ENCODE measurements at places on chromosomes 5 and 9.

DNA sequence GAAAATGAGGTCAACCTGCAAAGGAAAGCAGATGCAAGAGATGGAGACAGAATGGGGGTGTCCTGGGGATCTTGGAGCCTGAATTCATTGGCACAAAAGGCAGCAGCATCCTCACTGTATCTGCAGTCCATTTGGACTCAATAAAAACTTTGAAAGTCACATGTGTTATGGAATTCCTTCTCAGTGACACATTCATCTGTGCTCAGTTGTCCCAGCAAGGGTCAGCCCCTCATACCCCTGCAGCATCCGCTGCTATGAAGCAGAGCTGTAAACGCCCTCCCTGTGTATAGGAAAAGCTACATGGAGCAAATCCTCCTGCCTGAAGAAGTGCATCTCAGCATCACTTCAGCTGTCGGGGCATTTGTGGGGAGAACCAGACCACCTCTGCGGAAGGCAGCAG lies 14.5 kb upstream of the RARS1 start:
- no peak for DNase-seq

DNA sequence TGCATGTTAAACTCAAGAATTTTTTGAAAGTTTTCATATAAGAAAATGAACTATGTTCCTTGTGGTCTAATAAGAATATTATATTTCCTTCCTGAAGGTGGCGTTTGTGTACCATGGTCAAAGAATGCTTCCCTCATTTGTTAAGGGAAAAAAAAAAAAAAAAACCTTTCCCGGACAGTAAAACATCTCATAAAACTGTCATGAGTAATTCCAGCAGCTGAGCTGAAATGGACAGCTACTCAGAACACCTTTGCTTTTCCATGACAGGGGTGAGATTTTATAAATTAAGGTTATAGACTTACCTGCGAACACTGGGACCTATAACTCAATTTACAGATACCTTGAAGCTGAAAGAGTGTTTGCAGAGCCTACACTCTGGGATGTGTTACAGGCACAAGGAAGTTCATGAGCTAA lies 113.2 kb upstream of the RANBP3L start:
- peak; percentile 62 for DNase-seq

DNA sequence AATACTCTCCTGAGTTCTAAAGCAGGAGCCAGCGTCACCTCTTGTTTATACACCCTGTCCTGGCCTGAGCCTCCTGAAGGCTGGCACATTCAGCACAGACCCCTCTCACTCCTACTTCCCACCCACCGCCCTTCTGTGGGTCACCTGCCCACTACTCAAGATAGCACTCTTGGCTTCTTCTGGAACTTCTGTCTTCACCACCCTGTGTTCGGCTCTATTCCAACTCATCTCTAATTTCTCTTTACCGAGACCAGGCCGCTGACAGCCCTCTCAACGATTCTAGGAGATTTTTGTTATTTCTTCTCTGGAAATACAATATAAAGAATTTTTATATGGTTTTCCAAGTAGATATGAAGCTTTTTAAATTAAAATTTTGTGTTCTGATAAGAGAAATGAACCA lies 57.4 kb downstream of the IRF1 start:
- DNase-seq: no peak

- DNase-seq: no peak
Measured at GRCh38 chr5:102715082-102715807, 39.9 kb upstream of the PAM start.

DNA sequence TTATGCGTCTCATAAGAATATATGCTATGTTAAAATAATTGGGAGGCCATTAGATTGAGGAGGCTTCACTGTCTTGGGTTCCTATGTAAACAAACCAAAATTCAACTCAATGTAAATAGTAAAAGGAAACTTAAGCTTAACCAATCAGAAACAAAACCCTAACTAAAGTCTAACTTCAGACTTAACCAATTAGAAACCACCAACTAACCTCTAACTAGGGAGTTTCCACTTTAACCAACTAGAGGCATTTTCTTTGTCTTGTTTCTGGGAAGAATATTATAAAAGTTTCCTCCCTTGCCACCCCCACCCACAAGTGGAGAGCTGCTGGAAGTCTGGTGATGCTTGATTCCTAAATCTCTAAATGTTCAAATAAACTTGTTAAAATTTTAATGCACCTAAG lies 214.5 kb downstream of the SEMA5A start:
- DNase-seq: no peak

DNA sequence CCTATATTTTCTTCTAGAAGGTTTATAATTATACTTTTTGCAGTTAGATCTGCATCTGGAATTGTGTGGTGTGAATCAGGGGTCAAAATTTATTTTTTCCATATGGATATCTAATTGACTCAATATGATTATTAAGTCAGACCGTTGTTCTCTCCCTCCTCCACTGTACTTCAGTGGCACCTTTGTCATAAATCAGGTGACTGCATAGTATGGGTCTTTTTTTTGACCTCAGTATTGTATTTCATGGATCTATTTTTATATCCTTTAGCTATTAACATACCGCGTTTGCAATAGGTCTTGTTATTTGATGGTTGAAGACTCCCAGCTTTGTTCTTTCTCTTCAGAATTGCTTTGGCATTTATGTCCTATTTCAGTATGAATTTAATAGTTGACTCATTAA lies 107.4 kb downstream of the BOD1 start:
- no peak for DNase-seq

DNA sequence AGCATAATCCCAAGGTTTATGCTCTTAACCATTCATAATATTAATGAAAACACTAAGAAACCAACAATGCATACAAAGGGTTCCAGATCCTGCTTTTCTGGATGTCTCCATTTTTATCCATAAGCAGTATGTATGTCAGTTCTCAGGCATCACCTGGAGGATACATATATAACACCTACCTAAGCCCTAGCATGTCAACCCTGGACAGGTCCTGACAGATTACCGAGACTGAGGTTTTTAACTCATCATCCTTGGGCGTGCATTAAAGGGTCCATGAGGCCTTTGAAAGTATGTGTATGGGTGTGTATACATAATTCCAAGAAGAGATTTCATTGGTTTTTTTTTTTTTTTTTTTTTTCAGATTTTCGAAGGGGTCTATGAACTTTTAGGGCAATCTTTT lies 70.6 kb downstream of the SH3TC2 start:
- no peak for DNase-seq

DNA sequence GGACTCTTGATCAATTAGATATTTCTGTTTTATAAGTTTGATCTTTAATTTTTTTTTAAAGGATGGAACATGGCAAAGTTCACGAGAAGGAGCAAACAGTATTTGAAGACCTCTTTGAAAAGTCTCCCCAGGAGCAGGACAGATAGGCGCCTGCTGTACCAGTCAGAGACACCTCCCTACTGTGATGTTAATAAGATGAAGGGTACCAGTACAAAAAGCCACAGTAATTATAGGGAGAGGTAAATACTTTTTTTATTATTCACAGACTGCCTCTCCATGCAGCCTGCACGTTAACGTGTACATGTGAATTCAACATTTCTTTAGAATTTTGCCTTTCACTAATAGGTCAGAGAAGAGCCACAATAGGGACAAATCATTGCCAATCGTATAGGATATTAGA lies 146.5 kb upstream of the CDH6 start:
- DNase-seq: no peak

DNA sequence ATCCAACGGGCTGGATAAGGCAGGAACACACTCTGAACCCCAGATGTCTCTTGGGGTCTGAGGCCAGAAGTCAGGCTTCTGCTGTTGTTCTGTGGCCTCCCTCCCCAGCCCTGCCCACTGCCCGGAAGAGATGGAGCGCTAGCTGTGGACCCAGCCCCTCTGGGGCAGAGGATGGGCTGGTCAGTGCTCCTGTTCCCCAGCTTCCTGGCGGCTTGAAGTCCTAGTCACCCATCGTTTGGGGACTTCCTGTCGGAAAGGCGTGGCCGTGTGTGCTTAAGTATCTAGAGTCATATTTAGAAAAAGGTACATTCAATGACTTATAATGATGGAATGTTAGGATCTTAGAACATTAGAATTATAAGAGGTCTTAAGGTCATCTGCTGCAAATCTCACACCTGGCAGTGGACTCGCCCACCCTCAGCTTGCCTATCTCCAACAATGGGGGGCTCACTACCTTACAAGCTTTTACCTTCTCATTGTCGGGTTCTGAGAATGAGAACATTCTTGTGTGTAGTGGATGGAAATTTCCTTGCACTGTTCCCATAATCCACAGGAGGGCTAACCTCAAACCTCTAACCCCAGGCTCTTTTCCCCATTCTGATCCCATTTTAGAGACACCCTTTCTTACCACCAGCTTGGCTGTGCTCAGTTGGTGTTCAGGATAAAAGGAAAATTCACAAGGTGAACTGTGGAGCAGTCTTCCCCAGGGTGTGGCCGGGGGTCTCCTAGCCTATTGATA lies 13.4 kb upstream of the AIF1L start:
- no peak for DNase-seq

GRCh38 chr9:137077758-137078693 lies 709 bp downstream of the UAP1L1 start:
- no peak for DNase-seq

DNA sequence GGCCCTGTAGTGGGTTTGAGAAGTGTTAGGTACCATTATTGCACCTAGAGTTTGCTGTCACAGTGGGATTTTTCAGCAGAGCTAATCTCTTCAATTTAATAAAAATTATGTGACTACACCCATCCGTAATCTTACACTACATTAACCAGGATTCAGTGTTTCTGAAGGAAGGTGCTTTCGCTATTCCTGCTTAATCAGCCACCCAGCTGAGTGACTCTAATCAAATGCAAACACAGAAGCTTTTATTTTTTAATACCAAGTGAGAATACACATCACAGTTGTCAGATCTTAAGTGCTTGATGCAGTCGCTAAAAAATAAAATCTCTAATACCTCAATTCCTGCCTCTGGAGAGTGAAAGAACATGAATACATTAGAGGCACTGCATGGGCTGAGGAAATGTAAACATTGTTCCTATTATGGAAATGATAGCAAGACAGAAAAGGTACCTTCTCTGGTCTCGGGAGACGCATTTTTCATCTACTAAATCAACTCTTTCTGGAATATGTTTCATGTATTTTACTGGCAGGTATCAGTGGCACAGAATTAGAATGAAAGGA lies 125.7 kb downstream of the SEMA6A start:
- DNase-seq: no peak

- peak; percentile 52 for DNase-seq
Measured at GRCh38 chr5:94782383-94782782, 163.9 kb downstream of the SLF1 start.

GRCh38 chr9:98215821-98216220 lies 23.4 kb upstream of the CORO2A start:
- DNase-seq: no peak

DNA sequence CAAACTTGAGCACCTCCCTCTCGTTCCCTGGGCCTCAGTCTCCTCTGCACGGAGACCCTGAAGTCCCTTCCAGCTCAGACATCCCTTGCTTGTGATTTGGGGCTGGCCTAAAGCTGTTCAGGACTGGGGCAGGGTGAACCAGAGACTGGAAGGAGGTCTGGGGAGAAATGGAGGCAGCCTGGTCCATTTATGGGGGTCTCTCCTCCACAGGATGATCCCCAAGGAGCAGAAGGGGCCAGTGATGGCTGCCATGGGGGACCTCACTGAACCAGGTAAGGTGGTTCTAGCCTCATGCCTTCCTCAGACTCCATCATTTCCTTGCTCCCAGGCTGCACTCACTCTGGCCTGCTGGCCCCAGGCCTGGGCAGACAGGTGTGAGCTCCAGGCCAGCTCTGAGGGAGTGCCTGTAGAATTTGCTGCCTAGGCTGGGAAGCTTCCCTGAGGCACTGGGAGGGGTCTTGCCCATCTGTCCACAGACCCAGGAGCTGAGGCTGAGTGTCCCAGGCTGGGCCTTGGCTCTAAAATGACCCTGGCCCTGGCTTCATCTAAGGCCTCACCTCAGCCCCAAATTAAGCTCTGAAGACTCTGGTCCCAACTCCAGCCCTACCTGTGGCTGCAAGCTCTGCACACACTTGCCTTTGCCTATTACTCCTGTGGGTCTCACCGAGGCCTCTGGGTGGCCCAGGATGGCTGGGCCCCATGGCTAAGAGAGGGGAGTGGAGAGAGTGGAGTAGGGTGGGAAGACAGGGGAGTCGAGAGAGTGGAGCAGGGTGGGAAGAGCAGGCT lies 1.9 kb downstream of the MYOZ3 start:
- DNase-seq: no peak

DNA sequence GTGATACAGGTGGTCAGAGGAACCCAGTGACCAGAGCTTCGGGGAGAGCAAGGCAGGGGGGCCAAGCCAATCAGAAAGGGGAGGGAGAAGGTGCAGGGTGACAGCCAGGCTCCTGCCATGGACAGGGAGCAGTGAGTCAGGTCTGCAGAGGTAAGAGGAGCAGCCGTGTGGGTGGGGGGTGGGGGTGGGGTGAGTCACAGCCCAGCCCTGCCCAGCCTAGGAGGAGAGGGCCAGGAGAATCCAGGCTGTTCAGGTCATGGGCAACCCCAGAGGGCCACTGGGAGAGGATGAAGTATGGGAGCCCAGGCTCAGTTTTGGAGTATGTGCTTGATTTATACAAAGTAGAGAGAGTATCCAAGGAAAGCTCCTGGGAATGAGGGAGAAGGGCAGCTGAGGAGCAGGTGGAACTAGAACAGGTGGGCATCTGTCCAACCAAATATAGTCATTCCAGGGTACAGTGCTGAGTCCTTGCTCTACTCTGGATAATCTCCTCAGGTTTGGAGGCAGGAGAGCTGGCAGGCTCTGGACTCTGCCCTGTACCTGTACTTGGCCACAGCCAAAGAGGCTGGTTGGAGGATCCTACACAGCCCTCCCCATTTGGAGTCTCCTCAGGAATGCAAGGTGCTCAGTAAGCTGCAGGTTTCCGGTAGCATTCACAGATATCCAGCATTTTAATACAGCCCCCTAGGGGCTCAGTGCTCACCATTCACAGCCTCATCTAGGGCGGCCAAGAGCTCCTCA lies 1.6 kb downstream of the HBEGF start:
- DNase-seq: no peak

- peak; percentile 35 for DNase-seq
Measured at GRCh38 chr5:116778032-116778431, 203.4 kb upstream of the SEMA6A start.

- no peak for DNase-seq
Measured at GRCh38 chr5:144189800-144190429, 19.2 kb downstream of the KCTD16 start.

DNA sequence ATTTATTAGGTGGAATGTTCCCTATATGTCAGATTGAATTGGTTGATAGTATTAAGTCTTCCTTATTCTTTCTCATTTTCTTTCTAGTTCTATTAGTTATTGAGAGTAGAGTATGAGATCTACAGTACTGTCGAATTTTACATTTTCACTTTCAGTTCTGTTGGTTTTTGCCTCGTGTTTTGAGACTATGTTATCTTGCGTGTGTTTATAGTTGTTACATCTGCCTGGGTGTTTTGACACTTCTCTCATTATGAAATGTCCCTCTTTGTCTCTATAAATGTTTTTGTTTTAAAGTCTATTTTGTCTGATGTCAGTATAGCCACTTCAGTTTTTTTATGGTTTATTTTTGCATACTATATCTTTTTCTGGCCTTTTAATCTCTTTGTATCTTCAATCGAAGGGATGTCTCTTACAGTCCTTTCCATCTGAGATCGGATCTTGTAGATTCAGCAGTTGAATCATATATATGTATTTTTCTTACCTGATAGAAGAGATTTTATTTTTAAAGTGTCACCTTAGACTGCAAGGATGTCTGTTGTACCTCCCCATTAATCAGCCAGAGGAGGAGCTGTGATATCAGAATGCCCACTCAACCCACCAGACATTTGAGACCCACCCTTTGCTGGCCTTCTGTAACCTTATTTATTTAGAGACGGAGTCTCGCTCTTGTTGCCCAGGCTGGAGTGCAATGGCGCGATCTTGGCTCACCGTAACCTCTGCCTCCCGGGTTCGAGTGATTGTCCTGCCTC lies 20.7 kb downstream of the EHMT1 start:
- DNase-seq: no peak

GRCh38 chr9:126965541-126966428 lies 51.2 kb downstream of the RALGPS1 start:
- no peak for DNase-seq
